ENCODE measurements at places on chromosomes 4 and X.

DNA sequence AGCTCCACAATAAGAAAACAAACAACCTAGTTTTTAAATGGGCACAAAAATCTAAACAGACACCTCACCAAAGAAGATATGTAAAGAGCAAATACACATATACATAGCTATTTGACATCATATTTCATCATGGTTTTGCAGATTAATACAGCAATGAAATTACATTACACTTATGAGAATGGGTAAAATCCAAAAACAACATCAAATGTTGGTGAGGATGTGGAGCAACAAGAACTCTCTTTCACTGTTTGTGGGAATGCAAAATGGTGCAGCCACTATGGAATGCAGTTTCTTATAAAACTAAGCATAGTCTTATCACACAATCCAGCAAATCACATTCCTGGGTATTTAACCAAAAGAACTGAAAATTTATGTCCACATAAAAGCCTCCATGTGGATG lies 25.0 kb downstream of the TLR6 start:
- no peak for DNase-seq

DNA sequence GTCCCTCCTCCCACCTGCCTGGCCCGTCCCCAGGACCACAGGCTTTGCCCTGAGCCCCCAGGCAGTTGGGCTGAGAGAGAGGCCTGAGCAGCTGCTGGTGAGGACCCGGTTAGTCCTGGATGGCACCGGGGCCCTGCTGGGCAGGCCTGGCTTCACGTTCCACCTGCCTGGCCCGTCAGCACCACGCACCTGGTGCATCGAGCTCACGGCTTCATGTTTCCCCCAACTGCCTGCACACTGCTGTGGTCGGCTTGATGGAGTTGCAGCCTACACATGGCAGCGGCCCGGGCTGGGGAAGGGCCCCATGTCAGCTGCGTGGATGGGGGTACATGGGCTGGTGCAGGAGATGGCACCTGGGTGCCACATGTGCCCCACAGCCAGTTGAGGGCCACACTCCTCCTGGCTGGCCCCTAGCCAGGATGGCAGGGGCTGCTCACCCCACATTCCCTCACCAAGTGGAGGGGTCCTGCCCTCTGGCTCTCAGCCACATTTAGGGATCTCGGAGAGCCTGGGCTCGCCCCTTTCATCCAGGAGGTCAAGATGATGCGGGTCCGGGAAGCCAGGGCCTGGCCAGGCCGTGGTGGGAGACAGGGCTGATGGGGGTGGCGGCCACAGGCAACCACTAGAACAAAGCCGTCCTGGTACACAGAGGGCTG lies 28.5 kb downstream of the NKX1-1 start:
- no peak for DNase-seq

- DNase-seq = no peak
Observed at GRCh38 chr4:24262084-24262483, 322.3 kb downstream of the DHX15 start.

- DNase-seq = no peak
Observed at GRCh38 chr4:74057588-74057987, 19.1 kb upstream of the CXCL3 start.

DNA sequence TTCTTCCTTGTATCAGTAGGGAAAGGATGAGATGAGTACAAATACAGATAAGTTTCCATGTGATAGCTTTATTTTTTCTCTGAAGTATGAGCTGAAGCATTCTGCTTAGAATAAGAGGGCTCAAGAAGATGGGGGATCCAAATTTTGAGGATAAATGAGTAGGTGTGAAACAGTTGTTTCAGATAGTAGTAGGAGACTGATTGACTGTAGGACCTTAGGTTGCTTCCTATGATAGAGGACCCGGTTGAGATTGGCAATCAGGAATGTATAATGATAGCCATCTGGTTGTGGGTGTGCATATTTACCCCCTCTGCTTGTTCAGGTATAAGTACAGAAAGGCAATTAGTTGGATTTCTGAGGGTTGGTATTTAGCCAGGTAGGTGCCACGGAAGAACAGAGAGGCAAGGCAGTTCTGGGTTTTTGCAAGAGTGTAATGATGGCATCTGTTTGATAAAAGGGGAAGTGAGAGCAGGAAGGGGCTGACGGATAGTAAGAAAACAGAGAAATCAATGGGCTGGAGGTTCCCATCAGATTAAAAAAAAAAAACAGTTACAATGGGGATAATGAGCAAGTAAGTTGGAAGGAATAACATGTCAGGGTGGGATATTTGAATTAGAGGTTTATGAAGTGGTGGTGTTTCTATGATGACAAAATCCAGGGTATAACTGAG lies 13.7 kb downstream of the OCRL start:
- no peak for DNase-seq

Data from retina (tissue), 1 donor.